ENCODE measurements at places on chromosomes 3 and 15. TPM values are rescaled to one million over a fixed set of nuclear protein-coding genes. Genes with fewer than 3 reads are reported as not detected.

COL6A5 gene
- total RNA-seq = 0.05 TPM

KLHL40 gene
- not detected for total RNA-seq

FGF7 gene
- 10.2 TPM for total RNA-seq

HESX1 gene
- total RNA-seq = 0.30 TPM

CDC25A gene
- 1.0 TPM for total RNA-seq

SYNM gene
- 32.8 TPM for total RNA-seq

EPHB1 gene
- 14.0 TPM for total RNA-seq

POLG gene
- total RNA-seq = 86.3 TPM

SAMD7 gene
- total RNA-seq = not detected

GCHFR gene
- 86.2 TPM for total RNA-seq

FBXL2 gene
- 6.0 TPM for total RNA-seq

TKT gene
- total RNA-seq = 150 TPM

CPLX3 gene
- 0.84 TPM for total RNA-seq

CELF6 gene
- 1.3 TPM for total RNA-seq

SAMMSON gene
- total RNA-seq = not detected

C3orf38 gene
- total RNA-seq = 19.9 TPM

TOMM70 gene
- total RNA-seq = 33.8 TPM

NR1I2 gene
- total RNA-seq = not detected

POLR2M gene
- total RNA-seq = 25.5 TPM

CYP1A2 gene
- not detected for total RNA-seq

SPRED1 gene
- total RNA-seq = 11.8 TPM

KNG1 gene
- not detected for total RNA-seq

TRPM1 gene
- total RNA-seq = 8.9 TPM
